ENCODE measurements at places on chromosomes 3 and 15. TPM values are rescaled to one million over a fixed set of nuclear protein-coding genes. Genes with fewer than 3 reads are reported as not detected.

PIK3CB gene
- total RNA-seq: 18.9 TPM

HMG20A gene
- total RNA-seq: 26.6 TPM

GOLGA6D gene
- not detected for total RNA-seq

IQCF5 gene
- not detected for total RNA-seq

IL17RD gene
- total RNA-seq: 0.43 TPM

OR5K2 gene
- not detected for total RNA-seq

KCNAB1 gene
- total RNA-seq: not detected

CCDC71 gene
- 11.0 TPM for total RNA-seq

LTK gene
- total RNA-seq: 0.13 TPM

NOX5 gene
- total RNA-seq: 0.16 TPM

KCNMB2 gene
- not detected for total RNA-seq

MKRN2OS gene
- total RNA-seq: not detected

Data from A549 treated with GW870086 at 1 μM for 4 hours (cell line).